Kidney (tissue), 22 donors: ENCODE measurements at places on chromosomes 13 and 19. TPM values are rescaled to one million over a fixed set of nuclear protein-coding genes. Genes with fewer than 3 reads are reported as not detected.

The ZNF440 gene
- polyA plus RNA-seq: 3.0 TPM

The PSG2 gene
- polyA plus RNA-seq: not detected

DNA sequence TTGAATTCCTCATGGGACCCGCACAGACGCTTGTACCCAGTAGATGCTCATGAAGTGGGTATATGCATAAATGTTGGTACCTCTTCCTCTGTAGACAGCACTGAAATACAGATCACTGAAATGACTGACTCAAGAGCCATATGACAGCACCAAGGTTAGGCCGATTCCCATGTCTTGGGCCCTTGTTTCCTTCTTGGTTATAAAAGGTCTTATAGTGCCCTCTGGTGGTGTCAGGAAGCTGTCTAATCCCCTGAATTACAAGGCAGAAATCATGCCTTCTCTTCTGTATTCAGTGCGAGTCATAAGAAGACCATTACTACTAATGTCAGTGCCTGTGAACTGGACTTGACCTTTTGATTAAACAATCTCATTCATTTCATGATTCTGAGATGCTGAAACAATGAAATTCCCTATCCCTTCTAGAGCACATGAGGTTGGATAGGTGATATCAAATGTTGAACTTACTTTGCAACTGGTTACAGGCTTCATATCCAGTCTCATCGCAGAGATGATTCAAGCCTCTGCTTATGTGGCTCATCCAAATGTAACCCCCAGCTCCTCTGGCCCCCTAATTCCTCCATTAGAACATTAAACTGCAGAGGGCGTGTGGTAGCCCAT, 59.7 kb downstream of the SPATA13 start:
- DNase-seq: peak; percentile 59

DNA sequence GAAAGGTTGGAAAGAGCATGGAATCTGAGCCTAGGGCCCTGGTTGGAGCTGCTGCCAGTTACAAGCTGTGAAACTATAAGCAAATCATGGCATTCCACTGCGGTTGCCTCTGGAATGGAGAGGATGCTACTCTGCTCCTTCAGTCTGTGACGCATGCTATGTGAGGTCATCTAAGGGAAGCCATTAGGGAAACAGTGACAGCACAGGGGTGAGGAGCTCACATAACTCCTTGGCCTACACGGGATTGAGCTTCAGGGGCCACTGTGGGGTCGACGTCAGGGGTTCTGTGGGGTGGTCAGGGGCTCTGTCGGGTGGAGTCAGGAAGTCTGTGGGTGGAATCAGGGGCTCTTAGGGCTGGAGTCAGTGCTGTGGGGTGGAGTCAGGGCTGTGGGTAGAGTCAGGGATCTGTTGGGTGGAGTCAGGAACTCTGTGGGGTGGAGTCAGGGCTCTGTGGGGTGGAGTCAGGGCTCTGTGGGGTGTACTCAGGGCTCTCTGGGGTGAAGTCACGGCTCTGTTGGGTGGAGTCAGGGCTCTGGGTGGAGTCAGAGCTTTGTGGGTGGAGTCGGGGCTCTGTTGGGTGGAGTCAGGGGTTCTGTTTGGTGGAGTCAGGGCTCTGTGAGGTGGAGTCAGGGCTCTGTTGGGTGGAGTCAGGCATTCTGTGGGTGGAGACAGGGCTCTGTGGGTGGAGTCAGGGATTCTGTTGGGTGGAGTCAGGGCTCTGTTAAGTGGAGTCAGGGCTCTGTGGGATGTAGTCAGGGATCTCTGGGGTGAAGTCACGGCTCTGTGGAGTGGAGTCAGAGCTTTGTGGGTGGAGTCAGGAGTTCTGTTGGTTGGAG, 35.8 kb upstream of the MEDAG start:
- DNase-seq: no peak

DNA sequence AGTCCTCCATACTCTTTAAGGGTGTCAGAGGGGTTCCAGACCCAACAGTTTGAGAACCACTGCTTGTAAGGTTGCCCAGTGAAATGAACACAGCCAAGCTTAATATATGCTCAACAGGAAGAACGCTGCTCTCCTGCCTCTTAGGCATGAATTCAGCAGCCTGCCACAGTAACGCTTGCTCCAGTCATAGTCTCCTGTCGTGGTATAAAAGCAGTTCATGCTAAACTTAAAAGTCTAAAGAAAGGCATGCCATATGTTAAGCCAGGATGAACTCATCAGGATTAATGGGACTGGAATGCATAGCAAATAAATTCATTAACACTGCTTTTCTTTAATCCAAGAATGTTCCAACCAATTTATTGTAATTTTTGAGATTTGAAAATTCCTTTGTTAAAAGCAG, 38.7 kb downstream of the SLC7A1 start:
- no peak for DNase-seq

GRCh38 chr13:64900039-64900438, 2330.1 kb downstream of the PCDH9 start:
- no peak for DNase-seq
